ENCODE measurements at places on chromosomes 6 and 20.

- DNase-seq, result no peak
- no peaks in the 10 kb centered on the region for H3K27me3 ChIP-seq
- H3K4me1 ChIP-seq, result peaks cover 27% of the 10 kb centered on the region
- H3K36me3 ChIP-seq, result peaks cover 9% of the 10 kb centered on the region
These were observed 1.8 kb upstream of the PRDM1 start for GRCh38 chr6:106084106-106084988.

DNA sequence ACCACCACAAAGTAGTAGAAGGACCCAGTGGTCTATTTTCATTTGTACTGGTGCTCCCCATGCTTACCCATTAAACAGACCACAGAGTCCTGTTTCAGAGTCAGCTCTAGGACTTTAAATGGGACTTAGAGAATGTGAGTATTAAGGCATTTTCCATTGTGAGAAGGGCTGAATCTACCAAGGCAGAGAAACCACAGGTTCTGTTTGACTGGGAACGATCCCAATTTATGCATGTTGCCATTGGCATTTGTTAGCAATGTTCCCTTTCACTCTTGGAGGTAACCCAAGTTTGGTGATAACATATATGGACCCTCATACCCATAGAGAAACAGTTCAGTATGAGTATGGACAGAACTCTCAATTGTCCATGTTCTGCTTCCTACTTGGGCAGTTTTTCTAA lies 672.8 kb downstream of the KIF16B start:
- no peaks in the 10 kb centered on the region for H3K4me1 ChIP-seq
- no peaks in the 10 kb centered on the region for H3K36me3 ChIP-seq
- DNase-seq, result no peak
- H3K27me3 ChIP-seq, result no peaks in the 10 kb centered on the region
- no peak overlapping the region for H3K4me3 ChIP-seq
- no peak overlapping the region for H3K27ac ChIP-seq

DNA sequence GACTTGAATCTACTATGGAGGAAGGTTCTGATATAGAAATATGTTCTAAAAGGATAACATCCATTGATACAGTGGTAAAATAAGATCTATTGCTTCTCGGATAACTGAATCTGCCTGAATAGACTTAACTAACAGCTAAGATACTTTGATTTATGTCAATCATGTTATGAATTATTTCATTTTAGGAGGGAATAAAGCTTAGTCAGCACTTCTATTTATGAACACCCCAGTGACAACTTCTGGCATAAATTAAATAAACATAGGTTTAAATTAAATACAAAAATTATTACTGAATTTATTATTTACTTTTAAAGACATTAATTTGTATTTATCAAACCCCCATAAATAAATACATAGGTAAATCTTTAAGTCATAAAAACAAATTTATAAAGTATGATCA lies 69.3 kb downstream of the IMPG1 start:
- no peaks in the 10 kb centered on the region for H3K4me1 ChIP-seq
- no peak overlapping the region for H3K4me3 ChIP-seq
- H3K36me3 ChIP-seq, result no peaks in the 10 kb centered on the region
- H3K27me3 ChIP-seq, result no peaks in the 10 kb centered on the region

DNA sequence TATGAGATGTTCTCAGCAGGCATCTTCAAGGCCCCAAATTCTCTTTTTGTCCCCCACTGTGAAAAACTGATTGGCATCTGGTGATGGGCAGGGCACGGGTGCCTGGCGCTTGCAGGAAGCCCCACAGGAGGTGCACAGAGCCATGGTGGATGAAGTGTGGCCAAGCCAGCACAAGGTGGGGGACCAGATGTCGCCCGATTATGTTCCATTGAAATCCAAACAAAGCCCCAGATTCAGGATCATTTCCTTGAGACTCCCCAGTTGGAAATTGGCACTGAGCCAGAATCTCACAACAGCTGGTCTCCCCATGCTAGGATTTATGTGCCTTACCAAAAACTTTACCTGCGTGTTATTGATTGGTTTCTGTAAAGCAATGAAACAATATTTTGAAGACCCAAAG lies 186.1 kb downstream of the ADAT2 start:
- no peaks in the 10 kb centered on the region for H3K36me3 ChIP-seq
- H3K27me3 ChIP-seq, result no peaks in the 10 kb centered on the region
- H3K4me3 ChIP-seq, result no peak overlapping the region
- H3K4me1 ChIP-seq, result no peaks in the 10 kb centered on the region
- no peak for DNase-seq
- H3K27ac ChIP-seq, result no peak overlapping the region

DNA sequence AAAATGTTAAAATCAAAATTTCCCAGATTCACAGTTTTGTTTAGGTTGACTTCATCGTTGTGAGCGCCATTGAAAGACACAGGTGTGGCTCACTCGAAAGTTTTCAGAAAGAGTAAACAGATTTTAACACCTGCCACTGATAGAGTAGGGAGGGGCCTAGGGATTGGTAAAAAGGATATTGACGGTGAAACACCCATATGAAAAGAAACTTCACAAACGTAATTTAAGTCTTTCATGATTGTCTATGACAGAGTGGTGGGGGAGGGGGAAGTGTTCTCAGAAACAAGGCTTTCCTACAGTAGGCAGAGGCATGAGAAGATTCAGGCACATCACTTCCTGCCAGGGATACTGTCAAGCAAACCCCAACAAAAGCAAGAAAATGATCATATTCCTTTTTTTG lies 101.4 kb downstream of the PERP start:
- no peak overlapping the region for H3K4me3 ChIP-seq
- DNase-seq, result no peak
- no peak overlapping the region for H3K27ac ChIP-seq
- no peaks in the 10 kb centered on the region for H3K36me3 ChIP-seq
- peaks cover 10% of the 10 kb centered on the region for H3K4me1 ChIP-seq

DNA sequence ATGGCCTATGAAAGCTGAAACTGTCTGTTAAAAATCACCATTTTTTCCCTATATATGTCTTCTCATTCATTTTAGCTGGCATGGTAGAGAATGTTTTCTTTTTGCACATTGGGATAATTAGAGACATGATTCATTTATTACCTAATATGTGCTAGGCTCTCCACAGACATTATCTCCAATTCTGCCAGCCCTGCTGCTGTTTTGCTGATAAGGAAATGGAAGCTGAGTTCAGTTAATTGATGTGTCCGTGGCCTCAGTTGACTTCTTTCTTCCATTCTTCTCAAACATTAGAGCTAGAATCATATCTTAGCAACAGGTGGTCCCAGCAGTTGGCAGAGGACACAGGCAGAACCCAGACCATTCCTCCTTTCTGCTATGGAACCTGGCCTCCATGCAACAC lies 644.1 kb upstream of the CITED2 start:
- no peaks in the 10 kb centered on the region for H3K4me1 ChIP-seq
- no peak for DNase-seq
- no peak overlapping the region for H3K27ac ChIP-seq
- no peaks in the 10 kb centered on the region for H3K36me3 ChIP-seq
- H3K27me3 ChIP-seq, result no peaks in the 10 kb centered on the region
- no peak overlapping the region for H3K4me3 ChIP-seq

GRCh38 chr6:132413499-132413802 lies 12.2 kb upstream of the MOXD1 start:
- H3K27me3 ChIP-seq, result no peaks in the 10 kb centered on the region
- no peak overlapping the region for H3K4me3 ChIP-seq
- H3K36me3 ChIP-seq, result no peaks in the 10 kb centered on the region
- no peak overlapping the region for H3K27ac ChIP-seq

- no peaks in the 10 kb centered on the region for H3K36me3 ChIP-seq
- H3K4me3 ChIP-seq, result no peak overlapping the region
- no peaks in the 10 kb centered on the region for H3K4me1 ChIP-seq
- no peak for DNase-seq
- no peak overlapping the region for H3K27ac ChIP-seq
- H3K27me3 ChIP-seq, result no peaks in the 10 kb centered on the region
These were observed 106.3 kb upstream of the NXT1 start for GRCh38 chr20:23244156-23244915.

GRCh38 chr6:128158496-128158895 lies 257.6 kb upstream of the THEMIS start:
- no peak for DNase-seq
- H3K27ac ChIP-seq, result no peak overlapping the region
- no peaks in the 10 kb centered on the region for H3K4me1 ChIP-seq
- peaks cover 29% of the 10 kb centered on the region for H3K36me3 ChIP-seq
- H3K27me3 ChIP-seq, result no peaks in the 10 kb centered on the region

All from RWPE2 (cell line).